Stimulated activated CD8-positive, alpha-beta memory T cell treated with anti-CD3 and anti-CD28 coated beads, Interleukin-15, amount 100 ng/mL, for 4 hours (primary cell): ENCODE measurements at places on chromosomes 2 and 18.

DNA sequence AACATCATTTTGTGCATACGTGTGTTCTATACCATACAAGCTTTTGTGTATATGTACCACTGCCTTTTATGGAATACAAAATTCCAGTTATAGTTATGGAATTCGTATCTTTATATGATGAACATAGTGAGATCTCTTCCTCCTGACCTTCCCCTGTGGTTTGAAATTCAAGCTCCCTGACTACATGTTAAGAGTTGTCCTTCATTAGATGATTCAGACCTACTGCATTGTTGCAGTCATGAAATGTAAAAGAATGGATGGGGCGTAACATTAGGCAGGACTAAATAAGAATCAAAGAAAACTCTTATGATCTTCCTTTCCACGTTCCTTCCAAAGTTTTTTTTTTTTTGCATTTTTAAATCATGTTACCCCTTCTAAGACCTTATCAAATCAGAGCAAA is 107.1 kb downstream of the UNC80 start:
- DNase-seq, result no peak

DNA sequence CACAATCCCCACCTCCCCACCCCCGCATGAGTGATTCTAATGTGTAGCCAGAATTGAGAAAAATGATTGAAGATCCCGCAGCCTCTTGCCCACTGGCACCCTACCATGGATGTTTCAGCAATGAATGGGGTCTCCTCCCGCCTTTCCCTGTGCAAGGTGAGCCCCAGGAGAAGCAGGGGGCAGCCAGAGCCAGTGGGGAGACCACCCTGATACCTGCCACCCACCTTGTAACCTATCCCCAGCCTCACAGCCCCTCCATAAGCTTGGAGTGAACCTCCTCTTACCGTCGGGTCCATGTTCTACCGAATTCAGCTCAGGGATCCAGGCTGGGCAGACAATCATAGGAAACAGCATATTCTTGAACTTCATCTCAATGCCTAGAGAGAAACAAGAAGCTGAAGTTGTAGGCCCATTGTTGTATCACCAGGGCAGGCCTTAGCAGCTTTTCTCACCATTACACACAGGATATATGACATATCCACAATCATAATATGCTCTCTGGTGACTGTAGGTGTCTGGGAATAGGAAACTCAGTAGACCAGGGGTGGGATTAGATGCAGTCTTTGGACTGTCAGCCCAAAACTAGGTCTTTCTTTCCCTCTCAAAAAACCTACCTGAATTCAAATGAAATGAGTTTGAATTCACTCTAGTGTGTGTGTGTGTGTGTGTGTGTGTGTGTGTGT is 30.9 kb downstream of the XDH start:
- no peak for DNase-seq

GRCh38 chr18:10006311-10006893 is 92.6 kb downstream of the VAPA start:
- DNase-seq, result no peak

DNA sequence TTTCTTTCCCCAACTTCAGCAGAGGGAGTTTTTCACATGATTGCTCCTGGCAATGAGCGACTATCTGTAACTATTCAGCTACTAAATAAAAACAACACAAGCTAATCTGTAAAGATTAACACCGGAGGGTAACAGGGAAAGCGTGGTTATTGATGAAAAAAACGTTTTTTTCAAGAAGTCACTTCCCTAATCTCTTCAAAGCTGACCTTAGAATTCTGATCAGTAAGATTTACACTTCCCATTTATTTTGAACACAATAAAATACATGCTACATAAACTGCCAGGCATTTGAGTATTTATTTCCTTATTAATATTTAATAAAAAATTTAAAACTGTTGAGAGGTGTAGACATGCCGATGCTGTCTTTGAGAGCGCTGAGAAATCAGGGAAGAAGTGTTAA is 207.4 kb upstream of the HDAC4 start:
- DNase-seq, result no peak

DNA sequence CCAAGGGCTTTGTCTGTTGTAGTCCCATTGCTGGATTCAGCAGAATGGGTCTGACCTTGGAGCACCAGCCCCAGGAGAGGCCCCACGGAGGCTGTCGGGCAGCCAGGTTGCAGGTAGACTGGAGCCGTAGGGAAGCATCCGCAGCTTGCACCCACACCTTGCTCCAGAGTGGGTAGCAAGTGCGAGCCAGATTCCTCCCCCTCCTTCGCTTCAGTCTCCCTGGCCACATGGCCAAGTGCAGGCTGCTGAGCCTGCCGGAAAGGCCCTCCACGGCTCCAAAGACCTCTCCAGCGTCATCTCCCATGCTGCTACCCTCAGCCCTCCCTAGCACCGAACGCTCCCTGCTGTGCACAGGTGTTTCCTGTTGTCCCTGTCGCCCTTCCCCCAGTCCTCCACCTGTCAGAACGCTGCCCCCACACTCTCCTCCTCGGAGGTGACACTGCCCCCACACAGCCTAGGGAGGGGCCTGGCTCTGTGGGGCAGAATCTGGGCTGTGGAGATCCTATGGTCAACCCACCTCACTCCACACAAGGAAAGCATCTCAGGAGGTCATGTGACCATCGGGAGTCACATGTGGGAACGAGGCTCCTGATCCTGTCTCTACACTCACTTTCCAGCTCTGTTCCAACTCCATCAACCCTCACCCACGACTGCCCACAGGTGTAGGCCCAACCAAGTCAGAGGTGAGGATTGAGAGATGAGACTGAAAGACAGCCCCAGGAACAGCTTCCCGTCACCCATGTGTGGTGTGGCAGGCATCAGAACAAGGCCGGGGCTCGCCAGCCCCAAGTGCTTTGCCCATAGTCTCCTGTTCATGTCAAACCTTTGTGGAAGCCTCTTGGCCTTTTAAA is 8.3 kb downstream of the KCNF1 start:
- no peak for DNase-seq
